Right lobe of liver (tissue), 6 donors: ENCODE measurements at places on chromosomes 13 and 19. TPM values are rescaled to one million over a fixed set of nuclear protein-coding genes. Genes with fewer than 3 reads are reported as not detected.

The ELSPBP1 gene
- total RNA-seq, result not detected

The ZNF415 gene
- total RNA-seq, result 0.66 TPM

The GJA3 gene
- not detected for total RNA-seq

The SPRED3 gene
- total RNA-seq, result not detected

The ATP8B3 gene
- 4.1 TPM for total RNA-seq

The PRTN3 gene
- not detected for total RNA-seq

The C1QTNF9 gene
- 0.11 TPM for total RNA-seq

The ADGRE3 gene
- 0.09 TPM for total RNA-seq

DNA sequence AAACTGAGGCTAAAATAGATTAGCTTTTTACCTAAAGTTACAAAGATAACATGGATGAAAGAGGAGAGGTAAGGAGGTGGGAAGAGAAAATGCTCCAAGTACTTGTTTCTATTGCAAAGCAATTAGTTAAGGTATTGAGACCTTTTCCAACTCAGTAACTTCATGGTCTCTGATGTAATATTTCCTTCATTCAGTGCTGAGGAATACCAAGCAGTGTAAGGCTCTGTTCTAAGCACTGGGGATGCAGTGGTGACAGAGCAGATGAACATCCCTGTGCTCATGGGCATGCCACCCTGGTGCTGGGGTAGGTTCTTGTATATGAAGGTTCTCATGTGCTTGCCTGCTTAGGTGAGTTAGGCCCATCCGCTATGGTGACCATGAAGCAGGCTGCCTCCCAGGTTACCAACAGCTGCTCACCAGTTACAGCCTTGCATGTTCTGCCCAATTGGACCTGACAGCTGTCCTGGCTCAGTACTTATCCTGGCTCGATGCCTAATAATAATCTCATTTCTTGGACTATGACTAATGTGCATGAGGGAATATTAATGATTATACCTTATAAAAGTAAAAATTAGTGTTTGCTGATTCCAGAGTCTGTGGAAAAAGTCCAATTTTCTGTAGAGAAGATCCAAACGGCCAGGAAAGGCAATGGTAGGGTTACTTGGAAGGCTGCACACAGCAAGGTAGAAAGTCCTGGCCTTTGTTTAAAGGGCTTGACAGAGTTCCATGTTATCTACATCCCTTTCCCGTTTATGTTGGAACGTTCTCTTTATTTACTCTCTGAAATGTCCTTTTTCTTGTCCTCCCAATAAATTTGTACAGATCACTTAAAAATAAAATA, 48.3 kb downstream of the LATS2 start:
- no peaks in the 10 kb centered on the region for H3K36me3 ChIP-seq
- H3K27me3 ChIP-seq, result no peaks in the 10 kb centered on the region
- H3K4me1 ChIP-seq, result no peaks in the 10 kb centered on the region
- H3K27ac ChIP-seq, result no peak overlapping the region
- peak; percentile 52 for DNase-seq
- no peak overlapping the region for H3K4me3 ChIP-seq

GRCh38 chr13:32098272-32098671, 66.7 kb downstream of the FRY start:
- DNase-seq, result no peak
- H3K4me1 ChIP-seq, result no peaks in the 10 kb centered on the region
- no peak overlapping the region for H3K27ac ChIP-seq
- no peaks in the 10 kb centered on the region for H3K36me3 ChIP-seq

DNA sequence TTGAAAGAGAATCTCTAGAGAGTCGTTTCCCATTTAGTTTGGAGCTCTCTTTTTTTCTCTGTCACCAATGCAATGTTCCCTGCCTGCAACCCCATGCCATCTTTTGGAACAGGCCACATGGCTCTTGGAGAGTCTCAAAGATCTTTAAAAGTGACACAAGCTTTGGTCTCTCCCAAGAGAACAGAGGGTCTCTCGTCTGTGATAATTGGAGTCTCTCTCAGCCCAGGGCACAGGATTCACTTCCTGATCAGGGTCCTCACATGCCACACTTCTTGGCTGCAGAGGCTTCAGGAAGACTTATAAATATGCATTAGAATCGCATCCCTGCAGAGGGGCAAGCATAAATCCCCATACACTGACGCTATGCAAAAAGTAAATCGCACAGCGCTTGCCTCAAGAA, 240.5 kb downstream of the IRS2 start:
- no peaks in the 10 kb centered on the region for H3K4me1 ChIP-seq
- H3K36me3 ChIP-seq, result no peaks in the 10 kb centered on the region
- no peak for DNase-seq

DNA sequence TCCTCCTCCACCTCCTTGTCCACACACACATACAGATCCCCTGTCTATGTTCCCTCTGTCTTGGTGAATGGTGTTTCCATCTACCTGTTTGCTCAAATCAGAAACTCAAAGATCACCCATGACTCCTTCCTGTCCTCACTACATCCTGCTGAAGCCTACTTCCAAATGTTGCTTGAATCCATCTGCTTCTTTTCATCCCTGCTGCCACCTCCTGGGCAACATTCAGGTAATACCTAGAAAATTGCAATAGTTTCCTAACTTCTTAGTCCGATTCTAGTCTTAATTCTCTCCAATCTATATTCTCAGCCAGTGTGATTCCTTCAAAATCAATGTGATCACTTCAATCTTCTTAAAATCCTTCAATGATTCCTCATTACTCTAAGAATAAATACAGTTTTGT, 155.5 kb upstream of the STARD13 start:
- no peak overlapping the region for H3K4me3 ChIP-seq
- no peaks in the 10 kb centered on the region for H3K4me1 ChIP-seq
- H3K36me3 ChIP-seq, result no peaks in the 10 kb centered on the region
- DNase-seq, result no peak

DNA sequence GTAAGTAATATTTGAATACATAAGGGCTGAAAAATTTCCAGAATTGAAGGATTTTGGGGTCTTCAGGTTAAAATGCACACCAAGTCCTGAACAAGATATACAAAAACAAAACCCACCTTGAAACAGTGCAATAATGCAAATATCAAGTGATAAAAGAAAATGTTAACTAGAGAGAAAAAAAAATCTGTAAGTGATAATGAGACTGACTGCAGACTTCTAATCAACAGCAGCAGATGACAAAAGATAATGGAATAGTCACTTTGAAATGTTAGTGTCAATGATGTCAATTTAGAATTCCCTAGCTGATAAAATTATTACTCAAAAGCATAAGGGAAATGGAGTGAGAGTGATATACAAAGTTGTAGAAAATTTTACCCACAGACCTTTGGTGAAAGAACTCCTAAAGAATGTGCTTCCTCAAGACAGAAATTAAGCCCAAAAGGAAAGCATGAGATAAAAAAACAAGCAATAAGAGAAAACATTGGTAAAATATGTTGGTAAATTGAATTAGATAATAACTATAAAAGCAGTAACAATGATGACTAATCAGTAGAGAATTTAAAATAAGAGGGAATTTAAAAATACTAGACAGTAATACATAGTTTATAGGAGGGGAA, 12.4 kb upstream of the DGKH start:
- no peaks in the 10 kb centered on the region for H3K36me3 ChIP-seq
- no peaks in the 10 kb centered on the region for H3K27me3 ChIP-seq
- no peak overlapping the region for H3K27ac ChIP-seq
- H3K4me3 ChIP-seq, result no peak overlapping the region
- H3K4me1 ChIP-seq, result no peaks in the 10 kb centered on the region

DNA sequence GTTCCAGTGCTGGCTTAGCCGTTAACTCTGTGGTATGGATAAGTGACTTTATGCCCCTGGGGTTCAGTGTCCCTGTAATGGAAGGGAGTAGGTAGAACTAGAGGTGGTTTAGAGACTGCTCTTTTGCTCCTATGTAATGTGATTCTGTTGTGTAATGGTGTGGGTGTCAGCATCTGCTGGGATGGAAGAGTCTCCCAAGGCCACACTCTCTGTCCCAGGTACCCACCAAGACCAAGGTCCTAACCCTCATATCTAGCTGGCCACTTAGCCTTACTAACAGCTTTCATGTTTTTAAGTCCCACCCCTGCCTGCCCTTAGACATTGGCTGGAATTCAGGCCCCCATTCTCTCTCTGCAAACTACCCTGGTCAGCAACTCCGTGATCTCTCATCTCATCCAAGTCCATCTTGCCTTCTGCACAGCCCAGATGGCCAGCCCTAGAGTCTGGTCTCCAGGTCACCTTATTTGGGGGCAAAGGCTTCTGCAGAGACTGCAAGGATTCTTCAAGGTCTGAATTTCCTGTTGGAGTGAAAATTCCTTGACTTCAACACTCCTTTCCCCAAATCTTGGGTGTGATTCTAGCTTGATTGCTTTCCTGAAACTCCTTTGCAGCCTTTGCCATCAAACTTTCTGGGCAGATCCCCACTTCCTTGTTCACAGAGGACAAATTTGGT, 48.4 kb downstream of the SERP2 start:
- H3K27me3 ChIP-seq, result no peaks in the 10 kb centered on the region
- H3K36me3 ChIP-seq, result no peaks in the 10 kb centered on the region

DNA sequence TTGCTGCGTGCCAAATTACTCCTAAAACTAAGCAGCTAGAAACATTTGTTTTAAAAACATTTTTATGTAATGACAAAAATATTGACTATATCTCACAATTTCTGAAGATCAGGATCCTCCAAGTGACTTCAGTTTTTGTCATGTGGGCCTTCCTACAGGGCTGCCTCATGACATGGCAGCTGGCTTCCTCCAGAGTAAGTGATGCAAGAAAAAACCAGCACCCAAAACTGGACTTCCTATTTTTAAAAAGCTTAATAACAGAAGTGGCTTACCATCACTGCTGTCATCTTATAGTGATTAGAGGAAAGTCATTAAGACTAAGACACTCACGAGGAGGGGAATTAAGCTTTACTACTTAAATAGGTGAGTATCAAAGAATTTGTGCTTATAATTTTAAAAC, 681.7 kb downstream of the PCDH17 start:
- no peaks in the 10 kb centered on the region for H3K36me3 ChIP-seq
- no peaks in the 10 kb centered on the region for H3K27me3 ChIP-seq
- DNase-seq, result no peak

DNA sequence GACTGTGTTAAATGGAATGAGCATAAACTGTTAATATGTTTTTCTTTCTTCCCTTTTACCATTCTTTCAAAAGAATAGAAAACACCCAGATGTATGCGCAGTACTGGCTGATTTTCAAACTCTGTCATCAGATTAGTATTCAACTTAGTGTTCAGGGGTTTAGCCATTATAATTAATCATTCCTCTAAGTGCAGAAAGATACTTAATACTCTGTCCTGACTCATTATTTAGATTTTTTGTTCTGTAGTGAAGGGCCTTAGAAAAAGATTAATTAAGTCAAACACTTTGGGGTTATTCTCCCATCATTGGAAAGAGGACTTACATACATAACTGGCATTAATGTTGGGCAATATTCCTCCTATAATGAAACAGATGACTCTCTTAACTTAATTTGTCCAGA, 1316.7 kb upstream of the SLC10A2 start:
- no peaks in the 10 kb centered on the region for H3K4me1 ChIP-seq
- DNase-seq, result no peak
- no peaks in the 10 kb centered on the region for H3K27me3 ChIP-seq
- no peak overlapping the region for H3K4me3 ChIP-seq

DNA sequence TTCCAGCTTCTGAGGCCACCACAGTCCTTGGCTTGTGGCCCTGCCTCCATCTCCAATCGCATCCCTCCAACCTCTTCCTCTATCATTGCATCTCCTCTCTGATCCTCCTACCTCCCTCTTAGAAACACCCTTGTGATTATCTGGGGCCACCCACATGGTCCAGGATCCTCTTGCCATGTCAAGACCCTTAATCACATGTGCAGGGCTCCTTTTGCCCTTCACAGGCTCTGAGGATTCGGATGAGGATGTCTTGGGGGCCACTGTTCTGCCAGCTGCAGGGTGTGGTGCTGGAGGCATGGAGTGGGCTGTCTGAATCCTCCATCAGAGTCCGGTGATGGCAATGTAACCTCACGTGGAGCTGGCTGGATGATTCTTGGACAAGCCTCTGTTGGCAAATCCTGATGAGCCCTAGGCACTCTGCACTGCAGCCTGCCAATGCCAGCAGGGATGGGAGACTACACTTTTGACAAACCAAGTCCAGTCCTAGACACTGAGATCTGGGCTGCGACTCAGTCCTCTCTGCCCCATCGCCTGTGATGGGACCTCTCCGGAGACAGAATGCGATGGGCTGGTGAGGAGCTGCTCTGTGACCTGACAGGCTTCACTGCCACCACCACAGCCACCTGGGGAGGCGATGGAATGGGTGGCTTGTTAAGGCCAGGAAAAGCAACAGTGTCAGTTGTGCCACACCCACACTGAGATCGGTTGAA, 61.2 kb downstream of the CCDC70 start:
- DNase-seq, result no peak
- H3K27me3 ChIP-seq, result no peaks in the 10 kb centered on the region
- no peak overlapping the region for H3K4me3 ChIP-seq
- peaks cover 4% of the 10 kb centered on the region for H3K36me3 ChIP-seq
- H3K27ac ChIP-seq, result no peak overlapping the region
- peaks cover 4% of the 10 kb centered on the region for H3K4me1 ChIP-seq

DNA sequence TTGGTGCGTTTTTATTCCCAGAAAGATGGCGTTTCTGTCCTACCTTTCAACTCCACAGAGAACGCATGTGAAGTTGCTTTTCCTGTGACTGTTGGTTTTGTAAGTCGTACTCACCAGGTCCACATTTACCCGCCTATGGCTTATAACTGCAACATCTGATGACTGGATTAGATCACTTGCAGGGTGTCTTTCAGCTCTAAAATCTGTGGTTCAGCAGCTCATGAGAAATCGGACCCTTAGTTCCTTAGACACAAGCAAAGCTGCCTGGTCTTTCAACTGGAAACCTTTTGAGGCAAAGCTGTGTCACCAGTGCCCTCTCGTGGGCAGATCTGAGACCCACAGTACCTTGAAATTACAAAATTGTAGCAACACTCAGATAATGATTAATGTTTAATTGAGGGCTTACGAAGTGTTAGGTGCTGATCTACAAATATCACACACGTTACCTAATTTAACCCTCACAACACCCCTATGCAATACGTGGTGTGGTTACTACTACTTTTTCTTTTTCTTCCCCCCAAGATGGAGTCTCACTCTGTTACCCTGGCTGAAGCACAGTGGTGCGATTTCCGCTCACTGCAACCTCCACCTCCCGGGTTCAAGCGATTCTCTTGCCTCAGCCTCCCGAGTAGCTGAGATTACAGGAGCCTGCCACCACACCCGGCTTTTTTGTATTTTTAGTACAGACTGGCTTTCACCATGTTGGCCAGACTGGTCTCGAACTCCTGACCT, 65.4 kb downstream of the RUBCNL start:
- DNase-seq, result peak; percentile 63
- no peaks in the 10 kb centered on the region for H3K4me1 ChIP-seq
- no peak overlapping the region for H3K4me3 ChIP-seq

- H3K4me3 ChIP-seq, result no peak overlapping the region
- no peaks in the 10 kb centered on the region for H3K4me1 ChIP-seq
- no peak overlapping the region for H3K27ac ChIP-seq
- H3K27me3 ChIP-seq, result no peaks in the 10 kb centered on the region
- DNase-seq, result no peak
Measured at GRCh38 chr19:53161123-53161522, 2.3 kb upstream of the ZNF347 start.

GRCh38 chr13:113491418-113491883, 940 bp upstream of the DCUN1D2 start:
- no peaks in the 10 kb centered on the region for H3K36me3 ChIP-seq
- H3K27ac ChIP-seq, result no peak overlapping the region
- no peaks in the 10 kb centered on the region for H3K27me3 ChIP-seq
- H3K4me1 ChIP-seq, result peaks cover 47% of the 10 kb centered on the region
- no peak for DNase-seq
